ENCODE measurements at places on chromosomes 2 and 18.

DNA sequence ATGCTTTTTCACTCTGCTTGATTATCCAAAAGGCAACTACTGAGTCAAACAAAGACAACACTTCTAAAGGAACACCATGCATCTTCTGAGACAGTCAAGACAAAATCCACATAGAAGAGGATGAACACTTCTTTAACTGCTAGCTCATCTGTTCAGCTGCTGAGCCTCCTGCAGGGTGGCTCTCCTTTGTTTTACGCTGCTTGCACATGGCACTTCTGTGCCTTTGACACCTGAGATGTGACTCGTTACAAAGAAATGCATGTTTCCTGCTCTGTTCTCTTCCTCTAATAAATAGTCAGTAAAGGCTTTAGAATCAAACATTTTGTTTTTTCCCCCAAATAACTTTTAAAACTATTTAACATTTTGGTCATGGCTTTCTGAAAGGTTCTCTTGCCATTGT is 1129.4 kb downstream of the TDRD15 start:
- no peak for DNase-seq

GRCh38 chr2:136015699-136016098 is 30.3 kb upstream of the DARS1 start:
- DNase-seq, result no peak

GRCh38 chr2:639703-640102 is 37.5 kb downstream of the TMEM18 start:
- no peak for DNase-seq

- no peak for DNase-seq
Observed at GRCh38 chr2:132416723-132417395, at the start of gene GPR39. GPR39 (plus strand) TSS chr2:132416805.

DNA sequence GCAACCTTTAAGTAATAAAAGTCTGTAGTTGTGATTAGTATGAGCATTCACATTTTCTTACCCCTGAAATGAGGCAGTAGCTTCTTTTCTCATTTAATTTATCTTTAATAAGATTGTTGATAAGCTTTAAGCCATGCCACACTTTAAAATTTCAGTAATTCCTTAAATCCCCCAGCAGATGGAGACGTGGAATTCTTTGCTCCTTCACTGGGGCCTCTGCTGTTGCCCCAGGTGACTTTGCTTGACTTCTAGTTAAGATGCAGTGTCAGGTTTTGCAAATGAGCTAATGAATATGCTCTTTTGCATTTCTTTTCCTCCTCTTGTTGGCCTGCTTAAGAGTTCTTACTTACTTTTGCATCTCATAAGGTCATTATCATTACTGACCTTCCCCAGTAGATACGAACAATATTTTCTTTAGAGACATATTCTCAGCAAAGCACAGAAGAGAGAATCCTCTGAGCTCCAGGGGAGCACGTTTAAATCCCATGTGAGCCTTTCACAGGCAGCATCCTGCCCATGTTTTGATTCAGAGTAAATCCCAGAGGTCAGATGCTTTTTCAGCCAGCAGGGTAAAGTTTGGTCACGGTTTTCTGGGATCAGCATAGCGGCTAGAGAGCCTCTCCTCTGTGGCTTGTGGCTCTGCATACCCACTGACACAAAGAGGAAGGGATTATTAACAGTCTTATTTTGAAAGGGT is 222.9 kb downstream of the PTPRM start:
- no peak for DNase-seq

DNA sequence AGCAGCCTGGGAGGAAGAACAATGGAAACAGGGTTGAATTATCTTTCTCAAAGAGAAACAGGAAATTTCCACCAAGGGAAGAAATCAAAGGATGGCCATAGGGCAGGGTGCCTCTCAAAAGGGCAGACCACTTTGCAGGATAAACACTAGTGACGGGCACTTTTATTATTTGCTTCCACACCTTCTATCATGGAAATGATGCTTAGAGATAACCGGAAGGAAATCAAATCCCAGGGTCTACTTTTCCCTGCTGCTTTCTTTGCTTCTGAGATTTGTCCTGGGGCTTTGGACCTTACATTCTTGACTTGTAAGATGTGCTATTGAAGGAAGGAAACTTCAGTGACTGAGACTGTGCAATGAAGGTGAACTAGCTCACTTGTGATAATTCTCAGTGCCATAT is 1.1 kb upstream of the SCN9A start:
- no peak for DNase-seq

DNA sequence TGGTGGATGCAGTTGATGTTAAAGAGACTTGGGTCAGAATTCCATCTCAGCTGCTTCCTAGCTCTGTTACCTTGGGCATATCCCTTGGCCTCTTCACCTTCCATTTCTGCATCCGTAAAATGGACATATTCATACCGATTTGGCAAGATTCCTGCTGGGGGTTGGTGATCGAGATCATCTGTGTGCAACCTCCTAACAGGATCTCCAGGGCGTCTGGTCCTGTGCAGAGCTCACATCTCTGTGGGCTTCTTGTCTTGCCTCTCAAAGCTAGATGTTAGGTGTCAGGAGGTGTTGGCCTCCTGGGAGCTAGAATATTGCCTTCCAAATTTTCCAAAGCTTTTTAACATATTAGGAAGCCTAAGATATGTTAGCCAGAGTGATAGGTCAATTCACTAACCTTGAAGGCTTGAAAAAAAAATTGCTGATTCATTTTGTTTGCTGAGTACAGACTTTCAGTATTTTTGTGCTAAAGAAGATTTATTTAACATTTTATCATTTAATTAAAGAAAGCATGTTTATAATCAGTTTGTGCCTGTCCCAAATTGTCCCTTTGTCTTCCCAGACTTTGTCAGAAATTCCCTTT is 69.7 kb upstream of the ZNF516 start:
- no peak for DNase-seq

DNA sequence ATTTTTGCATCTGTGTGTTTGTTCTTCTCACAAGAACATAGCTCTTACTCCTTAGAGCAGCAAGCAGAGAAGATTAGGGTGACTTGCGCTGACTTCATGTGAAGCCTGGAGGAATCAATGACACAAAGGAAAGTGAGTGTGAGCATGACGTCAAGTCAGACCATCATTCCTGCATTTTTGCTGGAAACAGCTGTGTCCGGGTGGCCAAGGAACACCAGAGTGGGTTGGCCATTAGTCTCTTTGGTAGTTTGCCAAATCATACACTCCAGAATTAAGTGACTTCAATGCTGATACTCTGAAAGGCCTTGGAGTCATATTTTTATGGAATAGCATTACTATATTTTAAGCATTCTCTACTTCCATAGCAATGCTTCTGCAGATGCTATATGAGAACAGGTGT is 597.2 kb downstream of the DCDC2C start:
- no peak for DNase-seq

- no peak for DNase-seq
Observed at GRCh38 chr2:220674033-220674432, 898.1 kb downstream of the EPHA4 start.

- no peak for DNase-seq
Observed at GRCh38 chr2:29450596-29451222, 335.5 kb downstream of the CLIP4 start.

DNA sequence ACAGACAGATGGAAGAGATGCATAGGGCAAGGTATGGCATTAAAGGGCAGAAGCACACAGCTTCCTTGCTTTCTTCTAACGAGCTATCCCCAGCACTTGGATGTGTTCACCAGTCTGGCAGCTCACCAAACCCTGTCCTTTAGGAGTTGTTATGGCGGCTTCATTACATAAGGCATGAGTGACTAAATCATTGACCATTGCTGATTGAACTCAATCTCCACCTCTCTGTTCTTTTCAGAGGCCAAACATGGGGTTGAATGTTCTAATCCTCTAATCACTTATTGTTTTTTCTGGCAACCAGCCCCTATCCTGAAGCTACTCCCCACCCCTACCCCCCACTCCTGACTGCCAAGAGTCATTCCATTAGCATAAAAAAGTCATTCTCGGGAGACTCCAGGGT is 301.8 kb downstream of the XIRP2 start:
- no peak for DNase-seq

- no peak for DNase-seq
Observed at GRCh38 chr2:127551221-127551930, 15.9 kb downstream of the MYO7B start.

DNA sequence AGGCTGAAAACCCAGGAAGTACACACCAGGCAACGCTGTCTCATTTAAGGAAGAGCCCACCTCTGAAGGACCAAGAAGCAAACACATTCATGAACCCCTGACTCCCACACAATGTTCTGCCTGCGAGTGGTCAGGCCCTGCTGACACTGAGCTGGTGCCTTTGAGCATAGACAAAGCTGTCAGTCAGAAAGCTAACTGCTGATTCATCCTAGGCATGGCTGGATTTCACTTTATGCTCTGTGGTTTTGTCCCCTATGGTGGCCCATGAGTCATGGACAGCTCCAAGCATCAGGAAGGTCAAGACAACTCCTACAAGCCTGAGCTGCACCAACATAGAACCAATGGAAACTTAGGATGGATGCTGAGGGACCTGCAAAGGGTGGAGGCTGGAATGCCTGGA is 78.9 kb downstream of the UXS1 start:
- DNase-seq, result no peak

DNA sequence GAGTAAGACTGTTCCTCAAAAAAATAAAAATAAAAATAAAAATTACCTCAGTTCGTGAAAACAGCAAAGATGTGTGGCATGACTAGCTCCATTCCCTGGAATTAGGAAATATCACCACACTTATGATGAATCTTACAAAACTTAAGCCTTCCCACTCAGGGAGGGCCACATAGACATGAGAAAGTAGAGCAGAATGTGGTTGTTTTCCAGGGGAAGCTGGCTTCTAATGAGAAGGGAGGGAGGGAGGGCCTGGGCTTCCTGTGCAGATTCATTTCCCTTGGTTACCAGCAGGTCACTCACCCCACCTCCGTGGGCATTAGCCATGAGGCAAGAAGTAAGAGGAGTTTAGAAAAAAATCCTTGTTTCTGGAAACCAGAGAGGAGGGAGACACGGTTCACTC is 95.9 kb upstream of the RMDN2 start:
- no peak for DNase-seq

DNA sequence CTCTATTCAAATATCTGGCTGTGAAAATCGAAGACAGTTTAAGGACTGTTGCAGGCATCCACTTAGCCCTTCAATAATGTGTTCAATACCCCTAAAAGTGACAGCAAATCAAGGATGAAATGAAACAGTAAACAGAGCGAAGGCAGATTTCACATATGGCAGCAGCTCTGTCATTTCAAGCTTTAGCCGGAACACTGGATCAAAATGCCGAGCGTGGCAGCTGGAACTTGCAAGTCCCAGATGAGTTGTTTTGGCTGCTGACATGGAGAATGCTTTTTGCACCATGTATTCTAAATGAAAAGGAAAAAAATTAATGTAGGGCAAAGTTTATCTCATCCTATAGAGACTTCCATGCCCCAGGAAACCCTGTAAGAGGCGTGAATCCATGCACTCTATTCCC is 18.0 kb downstream of the LRRC30 start:
- DNase-seq, result no peak

- no peak for DNase-seq
Observed at GRCh38 chr2:121382744-121383143, 97.7 kb upstream of the TFCP2L1 start.

DNA sequence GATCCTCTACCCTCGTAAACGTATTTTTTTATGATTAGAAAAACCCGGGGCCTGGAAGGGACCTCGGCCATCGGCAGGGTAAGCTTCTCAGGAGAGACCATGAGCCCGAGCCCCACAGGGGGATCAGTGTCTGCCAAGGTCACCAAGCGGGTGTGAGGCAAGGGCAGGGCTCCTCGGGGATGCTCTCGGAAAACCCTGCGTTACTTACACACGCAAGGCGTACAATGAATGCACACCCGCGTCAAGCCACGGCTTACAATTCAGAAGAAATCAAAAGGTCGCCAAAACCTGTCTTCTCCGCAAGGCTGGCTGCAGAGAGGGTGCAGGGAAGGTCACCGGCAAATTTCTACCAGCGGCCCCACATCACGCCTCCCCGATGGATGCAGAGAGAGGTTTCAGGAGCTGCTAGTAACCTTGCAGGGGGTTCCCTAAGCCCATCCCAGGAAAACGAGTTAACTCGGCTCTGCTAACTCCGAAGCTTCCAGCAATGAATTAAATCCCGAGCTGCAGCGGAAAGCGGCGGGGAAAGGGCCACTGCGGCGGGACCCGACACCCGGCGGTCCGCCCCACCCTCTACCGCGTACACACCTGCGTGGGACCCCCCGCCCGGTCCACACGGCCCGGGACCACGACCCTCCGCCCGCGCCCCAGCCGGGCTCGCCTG is 638 bp downstream of the ST3GAL5 start:
- DNase-seq, result peak; percentile 27

DNA sequence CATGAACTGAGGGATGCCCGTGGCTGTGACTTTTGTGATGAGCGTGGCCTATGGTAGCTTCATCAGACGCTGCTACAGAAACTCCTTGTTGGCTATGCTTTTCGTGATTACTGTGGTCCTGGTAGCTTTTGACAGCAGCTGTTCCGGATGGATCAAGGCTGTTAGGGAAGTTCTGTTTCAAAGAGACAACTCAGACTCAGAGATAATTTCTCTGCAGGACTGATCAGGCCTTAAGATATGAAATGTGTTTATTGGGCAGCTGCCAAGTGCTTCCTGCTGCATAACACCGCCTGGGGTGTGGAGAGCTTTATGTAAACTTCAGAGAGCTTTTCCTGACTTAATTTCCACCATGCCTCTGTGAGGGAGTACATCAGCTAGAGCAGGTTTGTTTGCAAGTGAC is 243.8 kb downstream of the TSN start:
- no peak for DNase-seq

- DNase-seq, result no peak
Observed at GRCh38 chr18:3889803-3890202, 439.8 kb downstream of the TGIF1 start.

DNA sequence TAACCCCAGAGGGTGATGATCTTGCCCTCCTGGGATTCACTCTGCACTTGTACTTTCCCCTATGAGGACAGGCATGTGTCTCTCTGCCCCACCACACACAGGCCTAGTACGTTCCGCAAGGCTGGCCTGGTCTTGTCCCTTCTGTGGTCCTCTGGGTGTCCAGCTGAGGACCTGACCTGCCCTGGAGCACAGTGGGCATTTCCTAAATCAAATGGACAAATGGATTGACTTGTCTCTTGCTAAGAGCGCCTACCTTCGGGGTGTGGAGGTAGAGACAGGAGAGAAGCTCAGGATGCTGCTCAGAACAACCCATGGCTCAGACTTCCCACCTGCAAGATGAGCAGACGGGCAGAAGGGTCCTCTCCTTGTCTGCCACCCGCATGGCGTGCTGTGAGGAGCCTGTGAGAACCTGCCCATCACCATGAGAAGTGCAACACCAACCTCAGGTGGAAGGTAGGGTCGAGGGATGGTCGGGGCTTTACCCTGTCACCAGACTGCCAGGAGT is 133.6 kb downstream of the MYCN start:
- no peak for DNase-seq
